Osteocyte (in vitro differentiated cells): ENCODE measurements at places on chromosomes 2 and 18. TPM values are rescaled to one million over a fixed set of nuclear protein-coding genes. Genes with fewer than 3 reads are reported as not detected.

NCL gene
- total RNA-seq: 407 and 421 TPM in 2 replicates

PTPN18 gene
- total RNA-seq: 30.2 and 31.5 TPM in 2 replicates

CXCR2 gene
- not detected in 2 replicates for total RNA-seq

EFEMP1 gene
- total RNA-seq: 7.4 and 8.3 TPM in 2 replicates

MARCO gene
- not detected in 2 replicates for total RNA-seq

DNA sequence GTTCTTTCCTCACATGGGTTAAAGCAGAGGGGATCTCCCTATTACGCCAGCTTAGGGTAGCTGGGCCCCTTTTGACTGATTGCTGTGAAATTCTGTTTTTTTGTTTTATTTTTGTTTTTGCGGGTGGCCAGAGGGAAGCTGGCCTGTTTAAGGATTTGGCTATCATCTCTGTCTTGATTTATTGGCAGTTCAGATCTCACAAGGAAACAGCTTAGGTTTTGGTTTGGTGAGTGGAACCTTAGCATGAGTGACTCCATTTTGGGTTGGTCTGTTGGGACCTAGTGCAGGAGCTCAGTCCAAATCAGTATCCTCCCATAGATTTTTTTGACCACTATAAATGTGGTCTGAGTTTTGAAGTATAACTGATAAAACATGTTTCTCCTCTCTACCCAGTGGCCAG, 25.6 kb upstream of the NTSR2 start:
- no peak for DNase-seq

DNA sequence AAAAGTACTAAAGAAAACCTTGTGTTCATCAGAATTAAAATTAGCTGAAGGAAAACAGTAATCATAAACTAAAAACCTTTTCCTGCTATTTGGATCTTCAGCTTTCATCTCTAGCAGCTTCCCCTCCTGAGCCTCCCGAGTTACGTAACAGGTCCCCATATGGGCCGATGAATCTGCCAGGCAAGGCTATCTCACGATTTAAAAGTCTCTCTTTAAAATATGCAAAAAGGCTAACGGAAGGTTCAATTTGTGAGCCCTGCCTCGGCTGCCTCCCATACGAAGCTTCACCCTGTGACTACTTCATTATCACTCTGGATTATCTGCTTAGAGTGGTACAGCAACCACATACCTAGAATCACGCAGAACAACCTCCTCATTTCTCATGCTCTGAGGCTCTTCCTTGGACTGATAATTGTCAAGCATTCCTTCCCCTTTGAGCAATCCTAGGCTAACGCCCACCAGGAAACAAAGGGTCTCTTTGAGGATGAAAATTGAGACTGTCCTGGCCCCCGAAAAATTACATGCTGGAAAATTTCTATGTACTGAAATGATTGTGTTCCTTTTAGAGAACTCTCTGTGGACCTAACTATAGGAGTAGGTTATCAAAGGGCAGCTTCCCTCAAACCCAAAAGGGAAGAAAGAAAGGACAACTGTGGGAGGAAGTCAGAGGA, 147.4 kb downstream of the ZEB2 start:
- no peak for DNase-seq

GRCh38 chr2:9966491-9967022, 15.1 kb downstream of the GRHL1 start:
- no peak for DNase-seq

- DNase-seq: no peak
Measured at GRCh38 chr2:199309973-199310372, 147.8 kb downstream of the SATB2 start.

- no peak for DNase-seq
Measured at GRCh38 chr2:73987109-73987947, 2.6 kb downstream of the TET3 start.

DNA sequence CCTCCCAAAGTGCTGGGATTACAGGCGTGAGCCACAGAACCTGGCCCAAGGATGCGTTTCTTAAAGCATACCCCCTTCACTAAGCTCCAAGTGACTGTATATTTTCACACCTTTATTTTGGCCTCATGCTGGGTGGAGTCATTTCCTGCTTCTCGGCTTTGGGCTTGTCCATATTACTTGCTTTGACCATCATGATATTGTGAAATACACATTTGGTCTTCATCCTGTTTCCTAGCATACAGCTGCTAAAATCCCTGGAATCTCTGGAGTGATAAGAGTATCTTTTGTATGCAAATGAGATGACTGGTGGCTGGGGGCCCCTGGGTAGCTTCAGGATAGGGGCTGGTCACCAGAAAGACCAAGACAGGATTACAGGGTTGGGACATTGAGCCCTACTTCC, 17.6 kb upstream of the COLEC12 start:
- no peak for DNase-seq

- DNase-seq: no peak
Measured at GRCh38 chr2:125224830-125225229, 1199.7 kb downstream of the CNTNAP5 start.

- no peak for DNase-seq
Measured at GRCh38 chr18:59547581-59548182, 149.5 kb downstream of the CCBE1 start.

- DNase-seq: no peak
Measured at GRCh38 chr18:69763002-69763401, 184.7 kb downstream of the CD226 start.

DNA sequence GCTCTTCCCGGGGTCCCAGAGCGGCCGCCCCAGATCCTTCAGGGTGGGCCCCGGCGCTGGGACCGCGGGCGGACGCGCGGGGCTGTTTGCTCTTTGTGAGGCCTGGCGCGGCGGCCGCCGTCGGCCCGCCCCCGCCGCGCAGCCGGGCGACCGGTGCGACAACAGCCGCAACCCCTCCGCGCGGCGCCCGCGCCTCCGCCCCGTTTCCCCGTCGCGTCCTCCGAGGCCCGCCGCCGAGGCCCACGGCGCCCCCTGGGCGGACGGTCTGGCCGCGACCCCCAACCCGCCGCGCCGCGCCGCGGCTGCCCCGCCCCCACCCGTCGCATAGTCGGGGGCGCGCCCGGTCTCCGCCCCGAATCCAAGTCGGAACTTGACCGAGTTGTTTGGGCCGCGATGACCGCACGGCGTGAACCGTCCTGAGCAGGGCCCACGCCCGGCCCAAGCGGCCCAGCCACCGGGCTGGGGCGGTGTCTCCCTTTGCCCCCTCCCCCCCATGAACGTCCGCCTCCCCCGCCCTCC, 448 bp downstream of the YPEL5 start:
- DNase-seq: no peak

DNA sequence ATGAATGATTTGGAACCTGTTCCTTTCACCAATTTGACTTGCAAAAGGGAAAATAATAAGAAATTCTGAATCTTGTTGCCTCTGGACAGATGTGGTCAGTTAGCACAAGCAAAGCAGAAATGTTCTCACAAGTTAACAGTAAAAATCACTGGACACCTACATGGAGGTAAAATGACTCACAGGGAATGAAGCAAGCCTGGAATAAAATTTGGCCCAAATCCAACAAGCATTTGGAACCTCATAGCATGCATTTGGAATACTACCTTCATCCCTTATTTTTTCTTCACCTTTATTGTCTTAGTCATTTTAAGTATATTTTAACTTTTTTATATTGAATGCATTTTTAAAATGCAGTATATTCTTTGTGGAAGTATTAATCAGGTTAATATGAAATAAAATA, 602.9 kb downstream of the ARHGAP15 start:
- no peak for DNase-seq
